NCI-H345 (cell line): ENCODE measurements at places on chromosomes 12 and 14.

DNA sequence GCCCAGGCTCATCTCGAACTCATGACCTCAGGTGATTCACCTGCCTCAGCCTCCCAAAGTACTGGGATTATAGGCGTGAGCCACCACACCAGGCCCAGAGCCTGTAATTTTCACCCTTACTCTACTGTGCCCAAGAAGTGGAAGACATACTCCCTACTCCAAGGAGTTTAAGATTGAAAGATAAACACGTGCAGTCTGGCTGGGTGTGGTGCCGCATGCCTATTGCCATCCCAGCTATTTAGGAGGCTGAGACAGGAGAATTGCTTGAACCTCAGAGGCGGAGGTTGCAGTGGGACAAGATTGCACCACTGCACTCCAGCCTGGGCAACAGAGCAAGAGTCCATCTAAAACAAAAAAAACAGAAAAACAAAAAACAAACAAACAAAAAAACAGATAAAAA, 90.0 kb downstream of the NINJ2 start:
- no peak for DNase-seq

- DNase-seq: no peak
Measured at GRCh38 chr12:77299001-77299400, 233.6 kb upstream of the E2F7 start.

GRCh38 chr14:87864356-87865270, 128.4 kb downstream of the GALC start:
- DNase-seq: no peak

DNA sequence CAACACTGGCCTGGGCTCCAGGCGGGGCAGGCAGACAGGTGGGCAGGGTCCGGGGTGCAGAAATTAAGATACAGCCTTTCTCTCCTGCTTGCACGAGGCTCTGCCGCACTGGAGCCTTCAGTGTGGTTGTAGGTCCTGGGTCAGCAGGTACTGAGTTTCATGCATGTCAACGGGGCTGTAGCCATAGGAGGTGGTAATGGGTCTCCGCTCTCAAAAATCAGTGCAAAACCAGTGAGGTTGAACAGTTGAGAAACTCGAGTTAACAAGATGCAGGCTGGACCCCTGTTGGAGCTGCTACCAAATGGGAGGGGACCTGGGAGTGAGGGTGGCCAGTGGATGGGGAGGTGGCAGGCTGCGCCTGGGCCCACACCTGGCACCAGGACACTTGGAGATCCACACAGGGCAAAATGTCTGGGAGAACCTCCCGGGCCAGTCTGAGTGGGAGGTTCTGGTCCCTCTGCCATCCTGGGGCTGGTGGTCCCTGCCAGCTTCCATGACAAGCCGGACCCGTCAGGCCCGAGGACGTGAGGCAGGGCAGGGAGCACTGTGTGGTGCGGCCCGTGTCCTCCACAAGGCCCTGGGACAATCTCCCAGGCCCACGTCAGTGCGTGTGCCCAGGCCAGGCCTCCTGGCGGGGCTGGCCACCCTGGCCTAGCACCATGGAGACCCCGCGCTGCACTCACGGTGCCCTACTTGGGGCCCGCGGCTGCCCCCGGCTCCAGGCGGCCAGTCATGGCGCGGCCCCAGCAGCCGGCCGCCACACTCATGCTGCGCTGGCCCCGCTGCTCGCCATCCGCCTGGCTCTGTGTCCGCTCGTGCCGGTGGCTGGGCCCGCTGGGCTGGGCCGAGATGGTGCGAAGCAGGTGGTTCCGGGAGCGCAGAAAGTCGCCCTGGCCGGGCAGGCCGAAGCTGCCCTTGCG, 5.1 kb downstream of the ARL6IP4 start:
- DNase-seq: no peak

DNA sequence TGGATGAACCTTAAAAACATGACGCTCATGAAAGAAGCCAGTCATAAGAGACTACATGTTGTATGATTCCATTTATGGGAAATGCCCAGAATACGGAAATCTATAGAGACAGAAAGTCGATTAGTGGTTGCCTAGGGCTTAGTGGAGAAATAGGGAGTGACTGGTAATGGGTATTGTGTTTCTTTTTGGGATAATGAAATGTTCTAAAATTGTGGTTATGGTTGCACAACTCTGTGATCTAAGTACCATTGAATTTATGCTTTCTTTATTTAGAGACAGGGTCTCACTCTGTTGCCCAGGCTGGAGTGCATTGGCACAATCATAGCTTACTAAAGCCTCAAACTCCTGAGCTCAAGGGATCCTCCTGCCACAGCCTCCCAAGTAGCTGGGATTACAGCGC, 8.0 kb downstream of the RBMS2 start:
- no peak for DNase-seq

GRCh38 chr14:38083039-38083438, 124.7 kb upstream of the SSTR1 start:
- peak; percentile 23 for DNase-seq

DNA sequence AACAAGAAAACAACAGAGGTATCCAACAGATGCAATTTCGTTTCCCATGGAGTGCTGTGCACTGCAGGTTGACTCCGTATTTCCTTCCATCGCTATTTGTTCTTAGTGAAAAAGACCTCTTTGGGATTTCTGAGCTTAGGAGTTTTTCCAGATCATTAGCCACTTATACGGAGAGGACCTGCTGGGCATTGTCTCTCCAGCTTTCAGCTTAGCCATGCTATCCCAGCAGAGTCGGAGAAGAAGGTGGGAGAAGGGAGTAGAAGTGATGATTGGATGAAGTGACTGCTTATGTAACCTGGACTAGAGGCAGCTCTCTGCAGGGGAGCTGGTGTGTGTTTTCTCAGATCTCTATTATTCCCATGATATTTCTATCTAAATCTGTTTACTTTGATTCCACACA, 737.7 kb downstream of the DIO2 start:
- peak; percentile 53 for DNase-seq

DNA sequence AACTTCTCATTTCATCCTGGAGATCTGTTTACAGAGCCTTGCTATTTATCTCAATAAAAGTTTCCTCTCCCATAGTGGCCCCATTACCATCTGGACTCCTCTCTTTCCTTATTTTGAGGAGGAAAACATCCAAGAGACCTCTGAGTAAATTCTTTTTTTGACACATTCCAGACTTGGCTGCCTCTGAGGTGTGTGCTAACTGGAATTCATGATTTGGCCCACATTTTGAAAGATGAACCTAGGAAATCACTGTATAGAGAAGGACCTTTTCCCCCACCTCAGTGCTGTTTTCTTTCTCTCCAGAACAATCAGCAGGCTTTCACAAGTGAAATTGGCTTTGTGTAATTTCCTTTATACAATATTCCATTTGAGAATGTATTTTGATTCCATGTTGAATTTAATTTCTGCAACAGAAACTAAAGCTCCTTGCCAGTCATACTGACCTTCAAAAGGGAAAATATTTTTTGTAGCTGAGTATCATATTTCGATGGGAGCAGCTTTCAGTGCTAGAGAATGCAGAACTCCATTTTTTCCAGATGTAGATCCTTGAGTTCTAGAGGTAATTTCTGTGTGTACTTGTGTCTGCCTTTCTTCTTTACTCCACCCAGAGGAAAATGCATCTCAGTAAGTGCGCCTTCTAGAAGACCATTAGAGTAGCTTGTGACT, 244.9 kb upstream of the RGS6 start:
- no peak for DNase-seq

- DNase-seq: no peak
Measured at GRCh38 chr14:75794615-75795038, 133.6 kb downstream of the TTLL5 start.

GRCh38 chr12:95336387-95337067, 118.9 kb downstream of the VEZT start:
- DNase-seq: peak; percentile 60

GRCh38 chr12:92465786-92466295, 236.9 kb upstream of the PLEKHG7 start:
- no peak for DNase-seq

DNA sequence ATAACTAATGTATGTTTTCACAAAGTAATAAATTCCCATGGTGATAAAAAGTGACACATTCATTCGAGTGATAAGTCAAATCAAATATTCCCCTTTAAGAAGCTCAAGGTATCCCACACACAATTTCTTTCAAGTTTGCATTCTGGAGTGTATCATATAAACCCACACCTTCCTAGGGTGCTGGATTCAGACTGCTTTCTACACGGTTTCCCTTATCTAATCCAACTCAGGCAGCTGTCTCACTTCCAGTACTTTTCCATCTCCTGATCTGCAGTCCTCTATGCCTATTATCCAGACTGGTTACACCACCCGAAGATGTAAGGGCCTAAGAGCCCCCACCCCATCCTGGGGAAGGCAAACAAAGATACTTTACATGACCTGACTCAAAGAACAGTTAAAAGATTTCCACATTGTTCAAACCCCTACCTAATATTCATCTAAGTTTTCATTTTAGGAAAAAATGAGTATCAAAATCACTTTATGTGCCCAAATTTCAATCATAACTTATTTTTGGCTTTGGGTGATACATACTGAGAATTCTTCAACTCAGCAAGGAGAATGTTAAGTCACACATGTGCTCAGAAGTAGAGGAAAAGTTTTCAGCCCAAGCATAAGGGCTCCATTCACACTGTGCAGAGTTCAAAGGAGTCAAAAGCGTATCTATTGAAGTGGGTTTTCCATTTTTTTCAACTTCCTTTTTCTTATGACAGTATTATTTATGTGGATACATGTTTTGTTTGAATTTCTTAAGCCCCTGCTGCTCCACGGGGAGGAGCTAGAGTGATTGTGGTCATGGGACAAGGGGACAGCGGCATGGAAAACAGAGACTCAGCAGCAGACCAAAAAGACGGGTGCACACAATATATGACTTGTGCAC, 41.8 kb downstream of the CORO1C start:
- DNase-seq: peak; percentile 44

- DNase-seq: no peak
Measured at GRCh38 chr14:43001731-43002130, 1395.1 kb downstream of the LRFN5 start.

DNA sequence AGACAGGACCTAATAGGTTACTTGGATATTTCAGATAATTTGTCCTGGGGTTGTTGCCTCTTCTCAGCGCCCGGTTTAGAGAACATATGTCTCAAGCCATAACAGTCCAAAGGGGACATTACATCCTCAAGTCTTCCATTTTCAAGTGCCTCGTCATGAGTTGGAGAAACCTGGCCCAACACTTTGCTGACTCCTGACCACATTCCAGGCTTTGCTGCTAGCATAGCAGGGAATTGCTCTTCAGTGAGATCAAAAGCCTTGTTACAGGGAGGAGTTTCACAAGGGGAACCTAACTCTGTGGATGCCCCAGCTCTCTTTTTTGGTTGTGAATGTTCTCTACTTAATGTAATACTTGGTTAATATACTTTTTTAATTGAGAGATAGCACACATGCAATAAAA, 8.2 kb upstream of the MMP19 start:
- no peak for DNase-seq

DNA sequence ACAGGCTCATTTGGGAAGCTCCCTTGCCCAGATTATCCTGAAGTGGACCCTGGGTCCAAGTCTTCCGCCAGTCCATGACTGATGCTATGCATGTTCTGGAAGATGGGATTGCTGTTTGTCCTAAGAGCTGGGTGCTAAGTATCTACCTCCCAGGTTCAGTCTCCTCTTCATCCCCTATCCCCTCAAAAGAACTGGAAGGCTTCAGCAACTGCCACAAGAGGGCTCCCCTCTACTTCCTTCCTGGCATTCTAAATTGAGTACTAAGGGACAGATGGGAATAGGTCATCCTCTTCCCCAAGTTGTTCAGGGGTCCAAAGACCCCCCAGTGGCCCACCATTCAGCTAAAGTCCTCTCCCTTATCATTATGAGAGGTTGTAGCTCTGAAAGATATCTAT, 9.0 kb upstream of the FKBP11 start:
- no peak for DNase-seq

DNA sequence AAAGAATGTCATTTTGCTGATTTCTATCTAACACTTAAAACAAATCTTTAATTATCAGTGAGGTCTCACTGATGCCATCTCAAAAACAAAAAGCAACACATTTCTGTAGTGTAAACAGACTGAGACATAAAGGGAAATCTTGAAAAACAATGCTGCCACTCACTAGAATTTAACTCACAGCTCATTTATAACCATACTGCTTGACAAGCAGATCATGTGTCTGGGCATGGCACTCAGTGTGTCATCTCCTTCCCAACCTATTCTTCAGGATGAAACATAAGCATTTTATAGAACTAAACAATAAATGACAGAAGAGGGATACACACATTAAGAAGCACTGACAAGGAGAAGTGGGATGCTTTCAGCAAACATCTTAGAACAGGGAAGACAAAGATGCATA, 22.4 kb downstream of the ATF7 start:
- no peak for DNase-seq
